ENCODE measurements at places on chromosomes 16 and 17.

- DNase-seq, result no peak
Observed at GRCh38 chr16:60755907-60756306, 1280.3 kb downstream of the CDH8 start.

- no peak for DNase-seq
Observed at GRCh38 chr17:34727601-34728000, 148.2 kb downstream of the TMEM132E start.

DNA sequence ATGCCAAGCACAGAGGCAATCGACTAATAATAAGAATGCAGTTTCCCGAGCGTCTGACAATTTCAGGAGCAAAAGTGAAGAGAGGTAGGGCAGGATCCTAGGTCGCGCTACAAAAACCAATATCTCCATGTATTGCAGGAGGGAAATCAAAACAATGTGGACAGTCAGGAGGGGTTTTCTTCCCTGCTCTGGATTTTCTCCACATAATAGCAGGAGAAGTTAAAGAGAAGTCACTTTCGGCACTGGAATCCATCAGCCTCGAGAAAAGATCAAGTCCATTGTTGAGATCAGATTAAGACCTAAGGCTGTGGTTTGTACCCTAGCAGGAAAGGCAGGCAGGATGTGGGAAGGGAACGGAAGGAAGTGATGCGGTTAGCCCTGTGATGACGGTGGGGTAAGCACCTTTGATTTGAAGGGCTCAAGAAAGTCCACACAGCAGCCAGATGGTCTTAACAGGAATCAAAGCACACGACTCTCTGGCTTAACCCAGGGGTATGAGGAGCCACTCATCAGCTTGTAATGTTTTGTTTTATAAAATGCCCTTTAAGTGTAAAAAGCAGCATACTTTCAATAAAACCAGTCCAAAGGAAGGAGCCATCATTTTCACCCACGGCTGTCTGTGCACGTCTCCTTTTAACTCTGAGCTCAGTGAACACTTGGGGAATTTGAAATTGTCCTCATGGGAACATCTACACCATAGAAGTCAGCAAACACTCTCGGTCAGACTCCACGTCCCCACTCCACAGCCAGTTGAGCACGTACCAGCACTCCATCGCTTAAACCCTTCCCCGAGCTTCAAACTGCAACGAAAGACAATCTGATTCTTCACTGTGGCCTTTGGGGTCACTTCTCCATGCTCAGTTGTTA, 15.8 kb upstream of the AKTIP start:
- no peak for DNase-seq

DNA sequence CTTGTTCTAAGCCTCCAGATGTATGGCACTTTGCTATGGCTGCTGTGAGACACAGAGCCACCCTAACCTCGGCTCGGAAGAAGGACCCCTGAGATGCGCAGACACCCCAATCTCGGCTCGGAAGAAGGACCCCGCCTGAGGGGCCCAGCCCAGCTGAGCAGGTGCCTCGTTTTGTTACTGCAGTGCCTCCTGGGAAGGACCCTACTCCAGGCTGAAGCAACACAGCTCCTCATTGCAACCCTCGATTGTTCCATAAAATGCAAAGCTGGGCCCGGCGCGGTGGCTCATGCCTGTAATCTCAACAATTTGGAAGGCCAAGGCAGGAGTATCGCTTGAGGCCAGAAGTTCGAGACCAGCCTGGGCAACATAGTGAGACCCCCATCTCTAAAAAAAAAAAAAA, 61.3 kb downstream of the C16orf95 start:
- DNase-seq, result no peak

GRCh38 chr17:15657868-15658267, 26.2 kb downstream of the TRIM16 start:
- no peak for DNase-seq

DNA sequence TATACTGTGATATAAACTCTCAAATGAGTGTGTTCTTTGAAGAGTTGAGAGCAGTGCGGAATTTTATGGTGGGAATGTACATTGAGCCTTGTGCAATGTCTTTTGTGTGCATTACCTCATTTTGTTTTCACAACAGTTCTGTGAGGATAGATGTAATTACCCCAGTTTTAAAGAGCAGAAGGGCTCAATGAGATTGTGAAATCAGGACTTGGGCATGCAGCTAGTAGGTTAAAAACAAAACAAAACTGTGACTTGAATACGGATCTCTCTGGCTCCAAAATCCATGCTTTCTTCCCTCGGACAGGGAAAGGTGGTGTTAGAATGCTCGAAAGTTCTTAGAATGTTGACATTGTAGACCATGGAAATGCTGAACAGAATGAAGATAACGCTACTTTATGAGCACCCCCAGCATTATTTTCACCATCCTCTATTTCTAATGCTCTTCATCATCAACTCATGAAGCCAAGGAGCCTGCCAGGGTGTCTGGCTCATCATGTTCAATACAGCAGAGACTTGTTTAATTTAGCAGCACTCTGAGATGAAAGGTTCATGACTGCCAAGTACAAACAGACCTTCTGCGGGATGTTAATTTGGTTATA, 17.1 kb downstream of the MRTFB start:
- DNase-seq, result no peak

- no peak for DNase-seq
Observed at GRCh38 chr17:43578699-43579565, 32.8 kb upstream of the ETV4 start.

DNA sequence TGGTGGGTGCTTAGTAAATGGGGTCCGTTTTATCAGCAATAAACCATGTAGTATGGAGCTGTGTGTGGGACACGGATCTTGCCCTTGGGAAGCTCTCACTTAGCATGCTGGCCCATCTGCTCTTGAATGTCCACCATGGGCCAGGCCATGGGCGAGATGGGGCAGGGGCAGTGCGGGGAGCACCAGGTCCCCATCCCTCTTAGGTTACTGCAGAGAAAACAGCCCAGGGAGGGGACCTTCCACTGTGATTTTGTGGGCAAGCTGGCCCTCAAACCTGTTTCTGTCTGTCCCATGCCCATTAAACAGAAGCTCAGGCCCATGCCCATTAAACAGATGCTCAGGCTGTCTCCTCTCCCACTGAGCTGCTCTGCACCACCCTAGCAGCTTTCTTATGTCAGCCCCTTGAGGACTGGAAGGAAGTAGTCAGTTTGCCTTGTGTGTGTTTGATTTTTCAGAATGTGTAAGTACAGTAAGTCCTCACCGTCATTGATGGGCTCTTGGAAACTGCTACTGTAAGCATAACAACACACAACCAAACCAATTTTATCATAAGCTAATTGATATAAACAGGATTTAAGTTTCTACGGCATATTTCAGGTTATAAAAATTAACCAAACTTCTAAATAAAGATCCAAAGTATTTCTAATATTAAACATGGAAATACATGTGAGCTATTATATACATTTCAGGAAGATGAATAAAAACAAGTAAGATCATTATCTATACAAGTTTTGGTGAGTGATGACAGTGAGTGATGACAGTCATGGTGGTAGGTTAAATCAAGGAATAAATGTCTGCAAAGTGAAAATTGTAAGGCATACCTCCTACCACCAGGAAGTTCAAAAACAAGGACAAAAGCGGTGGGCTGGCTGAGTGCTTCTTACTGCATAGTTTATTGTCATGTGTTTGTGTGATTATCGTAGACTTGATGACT, 11.5 kb downstream of the MPRIP start:
- DNase-seq, result no peak

DNA sequence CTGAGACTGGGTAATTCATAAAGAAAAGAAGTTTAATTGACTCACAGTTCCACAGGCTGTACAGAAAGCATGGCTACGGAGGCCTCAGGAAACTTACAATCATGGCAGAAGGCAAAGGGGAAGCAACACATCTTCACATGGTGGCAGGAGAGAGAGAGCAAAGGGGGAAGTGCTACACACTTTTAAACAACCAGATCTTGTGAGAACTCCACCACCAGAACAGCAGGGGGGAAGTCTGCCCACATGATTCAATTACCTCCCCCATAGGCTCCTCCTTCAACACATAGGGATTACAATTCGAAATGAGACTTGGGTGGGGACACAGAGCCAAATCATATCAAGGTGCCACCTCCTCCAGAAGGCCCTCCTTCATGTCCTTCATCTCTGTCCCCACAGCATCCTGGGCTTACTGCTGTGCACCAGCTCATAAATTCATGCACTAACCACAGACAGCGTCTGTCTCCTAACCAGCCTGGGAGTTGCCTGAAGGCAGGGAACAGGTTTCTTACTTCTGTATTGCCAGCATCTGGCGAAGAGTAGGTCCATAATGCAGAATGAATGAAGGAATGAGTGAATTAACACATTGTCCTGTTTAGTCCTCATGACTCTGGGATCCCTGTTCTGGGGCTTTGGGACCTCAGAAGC, 74.4 kb downstream of the WSB1 start:
- no peak for DNase-seq

DNA sequence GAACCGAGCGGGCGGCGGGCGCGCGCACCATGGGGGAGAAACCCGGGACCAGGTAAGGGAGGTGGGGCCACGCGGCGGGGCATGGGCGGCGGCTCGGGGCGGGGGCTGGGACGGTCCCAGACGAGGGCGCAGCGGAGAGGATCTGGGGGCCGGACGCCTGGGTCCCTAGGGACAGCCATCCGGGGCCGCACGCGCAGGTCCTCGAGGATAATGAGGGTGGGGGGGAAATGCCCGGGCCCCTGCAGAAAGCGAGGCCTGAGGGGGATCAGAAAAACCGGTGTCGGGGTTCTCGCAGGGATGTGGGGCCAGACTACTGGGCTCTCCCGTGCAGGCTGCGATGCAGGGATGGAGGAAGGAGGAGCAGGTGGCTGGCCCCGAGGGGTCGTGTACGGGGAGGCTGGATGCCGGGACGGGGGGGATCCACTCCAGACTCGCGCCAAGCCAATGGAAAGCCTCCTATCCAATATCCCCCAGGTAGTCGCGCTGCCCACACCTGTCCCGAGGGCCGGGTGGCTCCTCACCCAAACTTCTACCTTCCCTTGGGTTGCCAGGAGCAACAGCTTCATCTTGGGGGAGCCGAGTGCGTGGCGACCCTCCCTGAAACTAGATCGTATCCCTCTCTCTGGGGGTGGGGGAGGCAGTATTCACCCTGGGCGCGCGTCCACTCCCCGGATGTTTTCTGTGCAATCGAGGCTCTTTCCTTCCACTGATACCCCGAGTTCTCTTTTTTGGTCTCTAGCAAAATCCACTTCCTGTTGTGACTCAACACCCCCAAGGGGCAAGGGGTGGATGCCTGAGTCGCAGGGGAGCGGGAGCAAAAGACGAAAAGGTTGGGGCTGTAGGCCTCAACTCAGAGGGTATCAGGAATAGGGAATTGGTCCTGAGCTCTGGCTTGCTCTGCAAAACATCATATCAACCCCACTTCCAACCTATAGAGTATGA, 532 bp downstream of the ARRB2 start:
- no peak for DNase-seq

DNA sequence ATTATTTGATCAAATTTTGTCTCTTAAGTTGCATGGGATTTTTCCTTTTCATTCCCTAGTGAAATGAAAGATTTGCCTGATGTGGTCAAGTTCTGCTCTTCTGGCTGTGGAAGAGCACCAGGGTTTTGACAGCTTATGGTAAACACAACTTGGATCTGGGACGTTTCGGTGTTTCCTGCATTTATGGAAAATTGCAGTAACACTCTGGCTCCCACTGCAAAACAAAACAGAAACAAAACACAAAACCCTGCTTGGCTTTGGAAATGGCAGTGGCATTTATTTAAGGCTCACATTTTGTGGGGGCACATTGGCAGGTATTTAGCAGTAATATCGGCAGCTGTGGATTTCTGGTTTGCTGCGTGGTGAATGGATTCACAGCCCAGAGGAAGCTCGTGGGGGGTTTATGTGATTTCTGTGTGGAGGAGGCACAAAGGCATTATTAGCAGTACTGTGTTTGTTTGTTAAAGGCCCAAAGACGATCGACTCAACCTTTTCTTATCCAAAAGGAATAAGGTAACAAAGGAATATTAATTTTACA, 377.8 kb downstream of the SNX29 start:
- DNase-seq, result no peak

- peak; percentile 96 for DNase-seq
Observed at GRCh38 chr17:2041561-2042389, at the start of gene OVCA2. TSS of gene OVCA2 (plus strand) at chr17:2042022. CDS start at chr17:2042048, 26 bp downstream.

- peak; percentile 24 for DNase-seq
Observed at GRCh38 chr17:58193641-58194255, 1.2 kb downstream of the EPX start.

DNA sequence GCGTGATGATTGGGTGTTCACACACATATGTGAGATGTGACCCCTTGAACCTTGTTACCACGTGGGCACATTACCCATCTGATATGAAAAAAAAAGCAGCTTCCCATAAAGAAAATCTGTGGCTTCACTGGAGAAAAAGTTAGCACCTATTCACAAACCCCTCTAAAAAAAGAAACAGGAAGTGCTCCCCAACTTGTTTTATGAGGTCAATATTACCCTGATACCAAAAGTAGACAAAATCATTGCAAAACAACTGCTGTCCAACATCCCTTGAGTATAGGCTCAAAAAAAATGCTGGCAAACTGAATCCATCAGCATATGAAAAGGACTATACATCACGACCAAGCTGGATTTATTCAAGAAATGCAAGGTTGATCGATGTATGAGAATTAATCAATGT, 99.7 kb upstream of the RBL2 start:
- DNase-seq, result no peak

DNA sequence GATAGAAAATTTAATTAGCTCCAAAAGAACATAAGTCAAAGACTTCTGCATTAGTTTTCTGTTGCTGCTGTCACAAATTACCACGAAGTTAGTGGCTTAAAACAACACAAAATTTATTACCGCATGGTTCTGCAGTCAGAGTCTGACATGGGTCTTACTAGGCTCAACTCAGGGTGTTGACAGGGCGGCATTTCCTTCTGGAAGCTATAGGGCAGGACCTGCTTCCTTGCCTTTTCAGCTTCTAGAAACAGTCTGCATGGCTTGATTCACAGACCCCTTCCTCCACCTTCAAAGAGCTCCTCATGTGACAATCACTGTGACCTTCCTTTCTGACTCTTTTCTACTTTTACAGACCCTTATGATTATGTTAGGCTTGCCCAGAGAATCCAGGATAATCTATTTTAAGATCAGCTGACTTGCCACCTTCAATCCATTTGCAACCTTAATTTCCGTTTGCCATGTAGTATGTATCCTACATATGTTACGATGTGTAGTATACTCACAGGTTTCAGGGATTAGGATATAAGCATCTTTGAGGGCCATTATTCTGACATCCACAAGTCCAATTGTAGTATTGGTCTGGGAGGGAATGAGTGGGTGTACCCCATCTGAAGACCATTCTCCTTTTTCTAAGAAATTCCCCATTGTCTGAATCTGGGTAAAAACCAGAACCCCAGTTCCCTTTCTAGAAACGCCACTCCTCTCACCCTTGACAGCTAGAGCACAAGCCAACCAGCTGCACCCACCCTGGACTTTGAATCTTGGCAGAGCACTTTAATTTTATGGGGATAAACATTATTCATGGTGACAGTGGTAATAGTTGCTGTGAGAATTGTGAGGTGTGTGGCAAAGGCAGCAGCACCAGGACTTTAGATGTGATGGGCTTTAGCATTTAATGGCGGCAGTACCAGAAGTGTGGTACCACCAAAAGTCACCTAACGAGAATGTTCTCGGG, 265.5 kb downstream of the KCNJ2 start:
- no peak for DNase-seq
